CD4-positive, CD25-positive, alpha-beta regulatory T cell (primary cell): ENCODE measurements at places on chromosomes 12 and 14.

DNA sequence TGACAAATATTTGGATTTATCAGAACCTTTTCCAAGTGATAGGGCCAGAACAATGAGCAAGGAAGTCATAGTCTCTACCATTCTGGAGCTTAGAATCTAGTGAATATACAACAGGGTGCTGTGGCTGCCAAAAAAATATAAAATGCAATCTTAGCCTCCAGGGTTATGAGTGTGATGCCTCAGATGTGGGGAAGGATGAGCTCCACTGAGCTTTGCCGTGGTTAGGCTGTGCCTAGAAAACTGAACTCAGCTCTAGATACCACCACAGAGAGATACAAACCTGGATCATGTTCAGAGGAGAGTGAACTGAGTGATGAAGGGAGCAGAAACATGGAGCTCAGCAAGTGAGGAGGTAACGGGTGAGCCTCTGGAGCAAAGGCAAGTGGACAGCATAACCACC lies 138.1 kb upstream of the HIF1A start:
- DNase-seq, result no peak

DNA sequence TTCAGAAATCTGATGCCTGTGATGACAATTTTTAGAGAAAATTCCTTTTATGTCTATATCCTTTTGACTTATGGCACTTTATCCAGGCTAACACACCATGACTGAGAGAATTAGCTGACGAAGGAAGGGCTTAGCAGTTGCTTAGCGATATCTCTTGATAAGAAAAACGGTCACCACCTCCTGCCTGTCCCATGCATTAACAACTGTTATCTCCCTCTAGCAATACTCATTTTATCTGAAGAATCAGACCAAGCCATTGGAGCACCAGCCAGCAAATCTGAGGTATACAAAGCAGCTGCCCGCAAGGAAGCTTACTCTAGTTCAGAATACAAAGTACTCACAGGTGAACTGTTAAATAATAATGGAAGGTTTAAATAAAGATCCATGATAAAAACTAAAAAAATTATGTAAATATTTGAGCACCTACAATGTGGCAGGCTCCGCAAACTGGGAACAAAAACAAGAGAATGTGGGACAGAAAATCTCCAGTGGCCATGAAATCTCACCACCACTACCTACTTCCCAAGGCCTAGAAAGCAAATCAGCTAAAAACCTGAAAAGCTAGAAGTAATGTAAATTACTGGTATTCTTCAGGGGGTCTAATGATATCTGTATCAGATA lies 24.3 kb downstream of the PPM1H start:
- DNase-seq, result no peak

GRCh38 chr12:3604748-3605586 lies 114.0 kb downstream of the PRMT8 start:
- DNase-seq, result no peak

DNA sequence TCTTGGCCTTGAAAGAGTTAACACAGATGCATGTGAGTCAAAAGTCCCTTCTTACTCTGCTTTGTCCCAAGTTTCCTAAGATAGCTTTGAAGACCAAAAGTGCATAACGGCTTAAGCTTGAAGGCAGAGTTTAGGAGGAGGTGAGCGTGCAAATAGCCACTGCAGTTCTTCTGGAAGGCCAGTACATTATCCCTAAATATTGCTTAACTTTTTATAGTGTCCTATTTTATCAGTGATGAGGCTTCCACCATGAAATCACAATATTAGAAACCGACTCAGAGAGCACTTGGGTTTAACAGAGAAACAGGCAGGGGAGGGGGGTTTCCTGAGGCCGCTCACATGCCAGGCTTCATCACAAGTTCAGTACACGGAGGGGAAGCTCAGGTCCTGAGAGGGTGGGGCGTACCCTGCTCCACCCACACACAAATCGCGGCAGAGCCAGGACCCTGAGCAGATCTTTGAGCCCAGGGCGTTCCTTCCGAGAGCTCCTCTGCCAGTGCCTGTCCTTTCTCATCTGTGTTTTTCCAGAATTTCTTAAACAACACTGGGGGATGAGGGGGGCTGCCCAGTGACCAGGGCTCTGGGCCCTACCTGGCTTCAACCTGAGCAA lies 26.8 kb upstream of the BDKRB2 start:
- no peak for DNase-seq

DNA sequence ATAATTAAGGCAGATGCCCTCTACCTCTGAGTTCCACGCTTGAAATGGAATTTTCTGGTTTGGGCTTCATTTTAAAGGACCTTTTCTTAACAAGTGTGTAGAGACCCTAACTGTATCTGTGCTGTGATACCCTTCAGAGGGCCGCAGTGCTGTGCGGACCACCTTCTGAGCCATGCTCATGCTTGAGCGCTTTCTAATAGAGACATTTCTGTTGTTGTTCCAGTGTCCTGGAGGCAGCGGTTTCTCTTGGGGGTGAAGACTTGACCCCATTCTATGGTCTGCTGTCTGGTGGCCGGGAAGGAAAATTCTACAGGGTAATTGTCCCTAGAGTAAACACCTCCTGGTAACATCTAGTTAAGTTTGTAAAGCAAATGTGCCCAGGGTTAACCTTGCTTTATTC lies 46.7 kb upstream of the BCL7A start:
- DNase-seq, result no peak

GRCh38 chr12:65384240-65384639 lies 105.8 kb downstream of the MSRB3 start:
- no peak for DNase-seq

DNA sequence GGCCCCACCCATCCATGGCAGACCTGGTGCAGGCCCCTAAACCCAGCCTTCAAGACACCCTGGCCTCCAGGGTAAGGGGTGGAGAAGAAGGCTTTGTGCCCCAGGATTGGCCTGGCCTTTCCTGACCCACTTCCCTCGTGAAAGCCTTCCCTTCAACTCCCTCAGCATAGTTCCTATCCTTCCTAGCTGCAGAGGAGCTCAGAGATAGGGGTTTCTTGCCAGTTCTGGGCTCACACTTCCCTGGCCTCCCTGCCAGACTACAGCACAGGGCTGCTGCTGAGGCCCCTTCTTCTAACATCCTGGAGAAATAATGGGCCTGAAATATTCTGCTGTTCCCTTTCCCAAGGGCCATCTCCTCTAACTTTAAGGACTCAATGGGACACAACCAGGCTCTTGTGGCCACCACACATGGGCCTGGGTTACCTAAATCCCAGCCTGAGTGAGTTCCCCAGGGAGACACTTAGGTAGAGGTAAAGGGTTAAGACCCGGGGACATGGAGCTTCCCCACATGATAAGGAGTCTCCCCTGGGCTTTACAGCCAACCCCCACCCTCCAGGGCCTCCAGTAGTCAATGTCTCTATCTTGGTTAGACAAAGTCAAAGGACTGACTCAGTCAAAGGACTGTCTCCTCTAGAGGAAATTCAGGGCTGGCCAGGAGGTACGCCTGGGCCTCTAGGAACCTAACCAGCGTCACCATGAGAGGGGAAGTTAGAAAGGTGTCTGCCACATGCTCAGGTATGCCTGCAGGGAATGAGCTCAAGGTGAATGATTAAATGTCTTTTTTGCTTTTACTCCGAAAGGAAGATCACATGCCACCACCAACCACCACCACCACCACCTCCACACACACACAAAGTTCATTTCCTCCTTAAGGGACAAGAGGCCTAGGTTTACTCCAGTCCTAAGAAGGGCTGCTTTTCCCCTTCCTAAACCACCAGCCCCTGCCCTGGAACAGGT lies 7.1 kb downstream of the ZFP36L1 start:
- peak; percentile 73 for DNase-seq

GRCh38 chr12:75603475-75603874 lies 92.1 kb upstream of the KRR1 start:
- no peak for DNase-seq

DNA sequence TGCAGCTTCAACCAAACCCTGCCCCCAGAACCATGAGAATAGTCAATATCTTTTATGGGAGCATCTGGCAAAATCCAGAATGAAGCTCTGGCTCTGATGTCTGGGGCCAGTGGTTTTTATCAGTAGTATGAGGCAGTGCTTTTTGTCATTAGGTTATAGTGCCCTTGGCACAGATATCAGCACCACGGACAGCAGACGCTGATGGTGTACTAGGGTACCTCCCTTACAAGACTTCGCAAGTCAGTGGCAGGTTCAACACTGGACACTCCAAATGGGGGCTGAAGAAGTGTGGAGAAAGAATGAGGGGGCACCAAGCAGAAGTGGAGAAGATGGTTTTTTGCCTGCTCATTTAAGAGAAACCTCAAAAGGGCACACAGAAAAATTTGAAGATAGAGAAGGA lies 68.2 kb upstream of the E2F7 start:
- no peak for DNase-seq

DNA sequence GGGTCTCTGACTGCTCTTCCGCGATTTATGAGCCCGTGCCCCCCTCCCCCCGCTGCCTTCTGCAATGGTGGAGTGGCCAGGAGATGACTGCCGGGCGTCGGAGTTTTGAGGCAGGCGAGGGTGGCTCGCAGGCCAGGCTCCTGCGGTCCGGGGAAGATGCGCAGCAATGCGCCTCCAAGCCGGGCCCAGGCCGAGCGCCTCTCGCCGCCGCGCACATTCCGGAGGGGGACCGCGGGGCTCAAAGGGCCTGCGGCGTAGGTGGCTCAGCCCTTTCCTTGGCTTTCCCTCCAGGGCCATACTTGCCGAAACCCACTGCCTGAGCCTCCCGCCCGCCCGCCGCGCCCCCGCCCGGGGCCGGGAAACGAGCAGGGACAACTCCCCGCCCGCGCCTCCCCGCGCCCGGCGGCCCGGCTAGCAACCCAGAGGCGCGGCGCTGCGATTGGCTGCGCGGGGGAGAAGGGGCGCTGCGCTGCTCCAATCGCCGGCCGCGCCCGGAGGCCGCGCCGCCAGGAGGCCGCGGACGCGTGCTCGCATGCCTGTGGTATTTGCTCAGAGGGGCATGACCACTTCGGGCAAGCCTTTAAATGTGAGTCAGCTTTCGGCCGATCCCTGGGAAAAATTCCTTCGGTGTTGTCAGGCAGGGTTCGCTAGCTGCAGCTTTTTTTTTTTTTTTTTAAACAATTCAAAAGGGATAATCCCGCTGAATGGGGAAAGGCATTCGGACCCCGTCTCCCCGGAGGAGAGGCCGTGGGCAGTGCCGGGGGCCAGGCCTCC lies 157.9 kb upstream of the PARP11 start:
- DNase-seq, result peak; percentile 70

DNA sequence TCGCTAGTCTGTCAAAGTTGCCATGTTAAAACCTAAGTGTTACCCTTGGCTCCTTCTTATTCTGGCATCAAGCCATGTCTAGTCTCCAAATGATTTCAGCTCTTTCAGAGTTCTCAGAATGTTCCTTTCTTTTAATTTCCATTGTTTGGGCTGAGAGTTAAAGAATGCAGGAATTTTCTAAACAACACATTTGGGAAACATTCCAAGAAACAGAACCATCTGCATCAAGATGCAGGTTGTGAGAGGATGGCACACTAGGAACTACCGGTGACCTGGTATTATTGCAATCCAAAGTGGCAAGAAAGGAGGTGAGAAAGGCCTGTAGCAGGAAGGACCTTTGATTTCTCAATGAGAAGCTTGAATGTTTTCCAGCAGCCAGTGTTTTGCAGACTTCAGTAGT lies 30.1 kb downstream of the SLC35F4 start:
- no peak for DNase-seq

DNA sequence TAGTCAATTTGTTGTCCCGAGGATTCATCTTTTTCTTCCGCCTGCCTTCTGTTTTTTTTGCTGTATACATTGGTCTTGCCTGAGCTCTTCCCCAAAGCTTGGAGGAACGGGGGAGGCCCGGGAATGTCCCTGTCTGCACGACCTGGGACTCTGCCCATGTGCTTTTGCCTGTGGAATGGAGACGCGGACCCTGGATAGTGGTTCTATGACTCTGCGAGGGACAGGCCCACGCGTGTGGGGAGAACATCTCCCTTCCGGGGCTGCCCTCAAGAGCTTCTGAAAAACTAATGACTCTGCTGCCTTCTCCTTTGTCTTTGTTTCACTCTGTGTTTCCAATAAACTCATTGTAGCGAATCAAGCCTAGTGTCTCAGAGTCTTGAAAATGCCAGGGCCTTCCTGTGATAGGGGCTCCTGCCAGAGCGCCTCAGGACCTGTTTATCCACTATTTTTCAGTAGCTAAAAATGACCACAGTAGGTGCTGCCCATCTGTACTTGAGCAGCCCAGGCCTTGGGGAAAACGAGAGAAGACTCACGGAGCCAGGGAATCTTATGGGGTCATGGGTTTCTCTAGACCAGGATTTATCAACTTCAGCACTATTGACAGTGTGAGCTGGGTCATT lies 12.3 kb downstream of the KRT83 start:
- no peak for DNase-seq

- DNase-seq, result no peak
Observed at GRCh38 chr12:46990211-46990610, 89.2 kb upstream of the PCED1B start.

- DNase-seq, result no peak
Observed at GRCh38 chr12:126189856-126190255, 1124.6 kb downstream of the AACS start.

DNA sequence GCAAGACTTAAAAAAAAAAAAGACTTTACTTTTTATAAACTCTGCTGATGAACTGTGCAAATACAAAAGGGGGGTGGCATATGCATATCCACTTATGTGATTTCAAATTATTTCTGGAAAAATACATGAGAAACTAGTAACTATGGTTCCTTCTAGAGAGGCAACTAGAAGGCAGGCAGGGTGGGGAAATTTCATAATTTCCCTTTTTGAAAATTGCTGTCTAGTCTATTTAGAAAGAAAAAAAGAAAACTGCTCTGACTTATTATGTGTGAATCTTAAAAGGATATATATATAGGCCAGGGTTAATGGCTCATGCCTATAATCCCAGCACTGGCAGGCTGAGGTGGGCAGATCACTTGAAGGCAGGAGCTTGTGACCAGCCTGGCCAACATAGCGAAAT lies 42.3 kb downstream of the ANAPC7 start:
- no peak for DNase-seq
